ENCODE measurements at places on chromosomes 4 and X.
A peak's percentile ranks its signal among the peaks of the same experiment; 100 is the strongest.

- DNase-seq: no peak
These were observed 47.3 kb upstream of the PPARGC1A start for GRCh38 chr4:23937173-23937572.

DNA sequence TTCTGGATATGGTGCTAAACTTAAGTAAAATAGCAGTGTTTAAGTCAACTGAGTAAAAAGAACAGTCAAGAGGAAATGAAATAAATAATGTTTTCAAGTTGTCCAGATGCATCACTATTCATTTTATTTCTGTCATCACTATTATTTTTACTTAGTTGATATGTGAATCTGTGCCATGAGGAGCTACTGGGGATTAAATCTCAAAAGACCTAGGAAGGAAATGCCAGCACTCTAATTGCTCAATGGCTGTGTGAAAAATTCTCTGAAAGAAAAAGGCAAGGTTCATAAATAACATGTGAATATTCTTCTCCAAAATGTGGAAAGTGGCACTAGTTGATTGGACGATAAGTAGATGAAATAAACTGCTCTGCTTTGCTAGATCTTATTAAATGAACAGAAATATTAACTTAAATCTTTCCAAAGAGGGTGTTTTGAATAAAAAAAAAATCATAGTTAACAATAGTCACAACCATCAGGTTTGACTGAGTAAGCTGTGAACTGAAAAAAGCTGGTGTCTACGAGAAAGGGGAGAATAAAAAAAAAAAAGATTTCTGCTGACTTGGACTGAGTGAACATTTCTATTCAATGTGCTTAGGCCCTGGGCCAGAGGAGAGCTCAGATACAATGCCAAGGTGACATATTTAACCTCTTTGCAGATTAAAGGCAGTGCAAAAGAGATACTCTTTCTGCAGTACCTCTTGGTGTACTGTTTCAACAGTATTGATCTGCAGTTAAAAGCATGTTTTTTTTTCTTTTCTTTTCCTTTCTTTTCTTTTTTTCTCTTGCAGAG, 1.6 kb downstream of the SPARCL1 start:
- DNase-seq: no peak

DNA sequence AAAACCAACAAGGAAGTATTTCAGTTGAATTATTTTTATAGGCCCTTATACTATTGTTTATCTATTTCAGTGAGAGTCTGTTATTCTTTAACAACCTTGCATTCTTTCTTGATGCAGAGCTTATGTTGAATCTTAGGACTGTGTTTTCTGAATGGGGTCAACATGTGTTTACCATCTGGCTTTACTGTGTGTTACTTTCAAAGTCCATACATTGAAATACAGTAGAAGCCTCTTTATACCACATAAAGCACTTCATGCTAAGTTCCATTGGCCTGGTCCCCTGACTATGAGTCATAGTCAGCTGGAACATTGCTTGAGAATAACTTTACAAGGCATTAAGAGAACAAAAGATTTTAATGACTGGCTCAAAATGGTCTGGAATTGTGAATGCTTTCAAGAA, 152.6 kb downstream of the GASK1B start:
- no peak for DNase-seq

GRCh38 chrX:147953976-147954375, 27.2 kb upstream of the FMR1NB start:
- DNase-seq: no peak

- DNase-seq: no peak
These were observed 30.9 kb upstream of the ELOVL6 start for GRCh38 chr4:110229266-110229665.

- DNase-seq: no peak
These were observed 176.5 kb downstream of the GPM6A start for GRCh38 chr4:175635546-175635945.

- no peak for DNase-seq
These were observed 23.7 kb upstream of the FAM47B start for GRCh38 chrX:34918856-34919255.

DNA sequence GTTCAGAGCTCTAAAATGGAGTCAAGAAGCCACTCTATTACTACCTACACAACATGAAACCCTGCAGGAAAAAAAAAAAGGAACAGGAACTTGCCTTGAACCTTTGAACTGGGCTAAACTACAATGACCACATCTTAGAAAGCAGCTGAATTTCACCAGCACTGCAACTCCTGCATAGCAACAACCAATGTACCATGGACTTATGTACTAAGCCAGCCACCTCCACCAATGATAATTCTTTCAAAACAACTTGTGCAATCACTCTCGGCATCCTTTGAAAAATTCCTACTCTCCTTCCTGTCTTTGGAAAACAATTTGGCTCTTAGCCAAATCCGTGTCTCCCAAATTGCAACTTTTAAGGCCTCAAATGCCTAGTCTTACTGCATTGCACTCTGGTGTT, 26.8 kb upstream of the FMR1 start:
- no peak for DNase-seq

- DNase-seq: no peak
These were observed 999.1 kb downstream of the STPG2 start for GRCh38 chr4:97144199-97144598.

GRCh38 chr4:73816814-73817213, 19.7 kb upstream of the CXCL6 start:
- DNase-seq: no peak

- no peak for DNase-seq
These were observed 49.7 kb downstream of the TMEM156 start for GRCh38 chr4:38982361-38983095.

DNA sequence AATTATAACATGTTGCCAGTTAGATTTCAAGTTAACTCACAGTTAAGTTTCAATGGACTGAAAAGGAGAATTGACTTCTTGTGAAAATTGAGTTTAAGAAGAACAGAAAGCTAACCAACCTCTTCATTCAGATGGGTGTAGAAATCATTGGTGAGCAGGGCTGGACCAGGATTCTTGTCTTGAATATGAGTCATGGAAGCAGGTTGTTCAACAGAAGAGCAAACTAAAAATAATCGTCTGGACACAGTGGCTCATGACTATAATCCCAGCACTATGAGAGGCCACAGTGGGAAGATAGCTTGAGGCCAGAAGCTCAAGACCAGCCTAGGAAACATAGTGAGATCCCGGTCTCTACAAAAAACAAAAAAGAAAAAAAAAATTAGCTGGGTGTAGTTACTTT, 98.2 kb downstream of the ARSJ start:
- peak; percentile 5 for DNase-seq

GRCh38 chr4:107578321-107578720, 141.7 kb downstream of the PAPSS1 start:
- no peak for DNase-seq

DNA sequence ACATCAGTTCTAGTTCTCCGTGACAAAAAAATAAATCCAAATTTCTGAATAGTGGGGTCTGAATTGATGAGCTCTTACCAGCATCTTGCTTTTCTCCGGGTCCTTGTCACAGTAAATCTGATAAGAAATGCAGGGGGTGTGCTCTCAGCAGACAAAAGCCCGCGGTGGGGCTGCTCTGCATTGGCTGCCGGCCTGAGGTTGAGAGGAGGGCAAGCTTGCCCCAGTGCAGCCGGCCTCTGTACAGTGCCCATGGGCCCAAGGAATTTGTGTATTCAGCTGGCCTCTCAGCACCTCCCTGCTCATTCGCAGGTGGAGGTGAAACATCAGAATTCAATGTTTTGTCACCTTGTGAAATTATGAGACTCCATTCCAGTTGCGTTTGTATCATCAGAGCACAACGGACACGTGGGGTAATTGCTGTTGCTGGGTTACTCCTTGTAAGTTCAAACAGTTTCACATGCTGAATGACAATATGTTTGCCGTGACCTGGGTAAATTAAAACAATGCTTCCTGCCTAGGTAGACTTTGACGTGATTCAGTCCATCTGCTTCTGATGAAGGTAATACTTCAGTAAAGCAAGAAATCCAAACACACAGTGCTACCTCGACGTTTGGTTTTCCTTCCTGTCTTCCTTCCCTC, 596.4 kb downstream of the MID1IP1 start:
- DNase-seq: no peak

GRCh38 chr4:144575181-144575580, 70.8 kb upstream of the HHIP start:
- DNase-seq: no peak

- no peak for DNase-seq
These were observed 216.1 kb upstream of the PSAPL1 start for GRCh38 chr4:7650606-7651385.

- peak; percentile 68 for DNase-seq
These were observed 41.5 kb upstream of the ANKRD50 start for GRCh38 chr4:124753941-124754581.

GRCh38 chr4:110197529-110198042, 829 bp downstream of the ELOVL6 start:
- no peak for DNase-seq

- DNase-seq: no peak
These were observed 195.0 kb upstream of the CLNK start for GRCh38 chr4:10879411-10880110.

- no peak for DNase-seq
These were observed 1.0 kb upstream of the ARHGAP4 start for GRCh38 chrX:153926858-153927671.

DNA sequence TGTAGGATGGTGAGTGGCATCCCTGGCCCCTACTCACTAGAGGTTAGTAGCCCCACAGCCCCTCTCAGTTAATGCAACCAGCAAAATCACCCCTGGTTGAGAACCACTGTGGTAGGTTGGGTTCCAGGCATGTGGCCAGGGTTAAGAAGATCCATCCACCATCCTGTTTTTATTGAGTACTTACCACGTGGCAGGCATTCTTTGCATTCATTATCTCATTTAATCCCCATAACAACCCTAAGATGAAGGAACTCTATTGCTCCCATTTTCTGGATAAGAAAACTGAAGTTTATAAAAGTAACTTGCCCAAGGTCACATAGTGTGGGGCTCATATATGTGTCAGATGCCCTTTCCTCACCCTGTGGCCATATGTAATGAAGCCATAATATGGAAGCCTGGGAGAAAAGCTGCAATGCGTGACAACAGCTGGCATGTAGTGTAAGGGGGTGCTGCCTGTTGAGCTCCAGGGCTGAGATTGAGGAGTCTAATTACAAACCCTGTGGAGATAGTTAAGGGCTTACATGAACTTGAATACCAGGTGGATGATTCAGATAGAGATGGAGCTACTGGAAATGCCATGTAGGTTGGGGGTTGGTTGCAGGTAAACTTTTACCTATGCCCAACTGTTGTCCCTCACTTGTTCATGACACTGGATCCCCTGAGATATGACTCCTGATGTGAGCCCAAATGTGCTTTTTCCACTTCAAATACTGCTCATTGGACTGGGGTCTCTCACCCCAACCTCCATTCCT, 100.2 kb upstream of the PGRMC2 start:
- no peak for DNase-seq

DNA sequence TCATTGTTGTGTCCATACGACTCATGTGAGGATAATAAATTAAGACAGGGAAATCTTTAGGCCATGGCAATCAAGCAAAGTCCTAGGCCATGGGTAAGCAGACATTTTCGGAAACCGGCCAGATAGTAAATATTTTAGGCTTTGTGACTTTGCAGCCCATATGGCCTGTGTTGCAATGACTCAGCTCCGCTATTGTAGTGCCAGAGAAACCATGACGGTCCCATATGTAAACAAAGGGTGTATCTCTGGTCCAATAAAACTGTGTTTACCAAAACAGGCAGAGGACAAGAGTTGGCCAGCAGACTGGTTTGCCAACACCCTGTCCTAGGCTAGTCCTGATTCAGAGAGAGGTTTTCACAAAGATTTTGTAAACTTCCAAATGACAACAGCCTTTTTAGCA, 5.0 kb downstream of the FAM114A1 start:
- DNase-seq: no peak

DNA sequence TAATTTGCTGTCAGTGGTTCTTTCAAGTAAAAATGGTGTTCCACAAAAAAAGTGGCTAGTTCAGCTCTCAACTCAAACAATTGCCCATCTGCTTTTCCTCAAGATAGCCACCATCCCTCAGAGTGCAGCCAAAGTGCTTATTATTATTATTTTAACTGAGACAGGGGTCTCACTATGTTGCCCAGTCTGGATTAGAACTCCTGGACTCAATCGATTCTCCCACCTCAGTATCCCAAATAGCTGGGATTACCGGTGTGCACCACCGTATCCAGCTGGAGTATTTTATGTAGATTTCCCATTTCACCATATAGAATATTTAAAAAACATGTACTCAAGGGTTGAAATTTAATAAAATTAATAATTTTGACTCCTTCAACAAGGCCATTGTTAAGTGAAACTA, 62.1 kb upstream of the USP9X start:
- no peak for DNase-seq

- DNase-seq: no peak
These were observed 1099.3 kb upstream of the DIAPH2 start for GRCh38 chrX:95585321-95585720.

DNA sequence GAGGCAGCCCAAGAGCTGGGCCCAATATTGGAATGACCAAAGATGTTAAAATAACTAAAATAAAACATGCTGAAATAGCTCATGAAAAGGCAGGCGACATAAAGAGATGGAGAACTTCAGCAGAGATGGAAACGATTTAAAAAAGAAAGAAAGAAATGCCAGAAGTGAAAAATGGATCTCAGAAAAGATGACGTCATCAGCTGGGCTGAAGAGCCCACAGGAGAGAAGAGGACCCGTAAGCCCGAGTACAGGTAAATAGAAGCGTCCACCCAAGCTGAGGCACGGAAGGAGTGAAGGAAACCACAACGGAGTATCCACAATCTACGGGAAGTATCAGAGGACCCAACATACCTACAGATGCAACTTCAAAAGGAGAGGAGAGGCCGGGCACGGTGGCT, 112.8 kb downstream of the AFAP1 start:
- no peak for DNase-seq

DNA sequence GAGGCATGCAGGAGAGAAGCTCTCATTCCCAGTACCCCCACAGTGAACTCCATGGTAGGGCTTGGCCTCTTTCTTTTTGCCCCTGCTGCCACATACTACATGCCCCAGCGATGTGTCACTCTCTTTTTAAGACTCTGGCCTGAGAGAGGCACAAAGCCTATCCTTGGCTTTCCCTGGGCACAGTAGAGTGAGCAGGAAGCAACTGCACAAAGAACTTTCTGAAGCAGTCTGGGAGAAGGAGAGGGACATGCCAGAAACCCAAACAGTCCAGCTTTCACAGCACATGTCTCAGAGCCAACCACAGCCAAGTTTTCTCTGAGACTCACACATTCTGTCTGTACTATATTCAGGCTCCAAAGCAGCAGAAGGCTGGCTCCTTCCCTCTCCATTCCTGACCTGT, 7.9 kb upstream of the NALF2 start:
- no peak for DNase-seq

GRCh38 chr4:100576570-100576969, 58.7 kb upstream of the EMCN start:
- no peak for DNase-seq

Measured in Panc1 (cell line).